Fibroblast of skin of right biceps (primary cell): ENCODE measurements at places on chromosomes 7 and 10.

DNA sequence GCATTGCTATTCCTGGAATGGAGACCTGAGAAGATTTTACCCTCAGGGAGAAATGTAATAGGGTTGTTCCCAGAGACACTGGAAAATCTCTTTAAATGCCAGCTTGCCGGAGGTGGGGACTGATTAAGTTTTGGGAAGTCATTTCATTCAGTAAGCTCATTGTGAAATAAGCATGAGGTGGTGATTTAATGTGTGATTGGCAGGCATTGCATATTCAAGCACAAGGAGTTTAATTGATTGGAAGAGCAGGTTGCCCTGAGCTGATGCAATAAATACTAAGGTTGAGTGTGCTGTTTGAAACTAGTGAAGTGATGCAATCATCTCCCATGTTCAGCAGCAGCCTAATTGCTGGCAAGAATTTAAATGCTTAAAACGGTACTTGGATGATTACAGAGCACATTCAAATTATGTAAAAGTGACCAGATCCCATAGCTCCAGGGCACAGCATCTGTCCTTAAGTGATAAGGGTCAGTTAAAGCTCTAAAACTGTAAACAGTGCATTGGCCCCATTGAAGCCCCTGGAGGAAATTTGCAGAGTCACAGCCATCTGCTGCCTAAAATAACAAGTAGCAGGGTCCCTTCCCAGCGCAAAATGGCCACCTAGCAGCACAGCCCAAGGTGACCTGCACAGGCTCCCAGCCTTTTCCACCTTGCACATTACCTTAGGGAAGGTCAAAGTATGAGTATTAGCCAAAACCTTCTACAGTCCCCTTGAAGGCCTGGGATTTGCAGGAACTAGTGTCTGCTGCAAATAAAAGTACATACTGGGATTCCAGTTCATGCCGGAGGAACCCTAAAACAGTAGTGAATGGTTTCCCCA is 92.1 kb downstream of the CCDC71L start:
- DNase-seq = peak; percentile 87

DNA sequence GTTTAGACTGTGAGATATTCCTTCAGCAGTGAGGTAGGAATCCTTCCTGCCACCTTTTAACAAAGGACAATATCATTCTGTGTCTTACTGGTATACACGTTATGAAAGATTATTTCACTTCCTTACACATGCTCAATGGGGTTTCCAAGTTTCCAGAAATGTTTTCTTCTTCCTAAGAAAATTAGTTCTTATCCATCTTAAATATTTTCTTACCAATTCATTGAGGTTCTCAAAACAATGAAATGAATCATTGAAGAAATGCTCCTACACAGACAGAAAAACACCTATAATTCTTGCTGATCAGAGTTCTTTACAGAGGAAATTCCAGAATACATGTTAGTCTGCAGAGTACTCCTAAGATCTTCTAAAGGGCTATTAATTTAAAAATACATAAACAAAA is 51.4 kb upstream of the SEC61G start:
- DNase-seq = peak; percentile 17

DNA sequence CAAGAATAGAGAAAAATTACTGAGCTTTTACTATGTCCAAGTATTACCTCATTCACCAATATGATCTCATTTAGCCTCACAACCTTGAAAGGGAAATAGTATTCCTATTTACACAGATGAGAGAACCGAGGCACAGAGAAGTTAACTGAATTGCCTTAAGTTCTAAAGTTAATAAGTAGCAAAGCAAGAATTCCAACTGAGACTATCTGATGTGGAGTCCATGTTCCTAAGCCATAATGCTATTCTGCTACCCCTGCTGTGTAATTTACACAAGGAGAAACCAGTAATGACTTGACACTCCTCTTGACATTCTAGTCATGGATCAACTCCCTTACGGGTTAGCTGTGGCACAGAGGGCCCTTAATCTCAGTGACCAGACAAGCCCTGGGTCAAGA is 60.7 kb downstream of the ABCB4 start:
- no peak for DNase-seq

DNA sequence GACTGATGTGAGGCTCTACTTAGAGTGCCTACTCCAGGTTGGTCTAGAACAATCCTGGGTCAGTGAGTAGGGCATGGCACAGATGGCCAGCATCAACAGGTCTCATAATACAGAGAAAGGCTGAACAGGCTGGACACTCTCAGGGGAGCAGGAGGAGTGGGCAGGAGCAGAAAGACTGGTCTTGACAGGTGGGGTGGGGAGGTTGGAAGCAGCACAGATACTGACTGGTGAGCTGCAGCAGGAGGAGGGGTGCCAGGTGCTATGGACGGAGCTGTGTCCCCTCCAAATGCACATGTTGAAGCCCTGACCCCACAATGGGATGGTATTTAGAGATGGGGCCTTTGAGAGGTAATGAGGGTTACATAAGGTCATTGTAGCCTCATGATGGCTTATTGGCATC is 190.4 kb upstream of the PLXNA4 start:
- DNase-seq = no peak

- no peak for DNase-seq
These were observed 148.4 kb upstream of the FAM20C start for GRCh38 chr7:43791-44540.

DNA sequence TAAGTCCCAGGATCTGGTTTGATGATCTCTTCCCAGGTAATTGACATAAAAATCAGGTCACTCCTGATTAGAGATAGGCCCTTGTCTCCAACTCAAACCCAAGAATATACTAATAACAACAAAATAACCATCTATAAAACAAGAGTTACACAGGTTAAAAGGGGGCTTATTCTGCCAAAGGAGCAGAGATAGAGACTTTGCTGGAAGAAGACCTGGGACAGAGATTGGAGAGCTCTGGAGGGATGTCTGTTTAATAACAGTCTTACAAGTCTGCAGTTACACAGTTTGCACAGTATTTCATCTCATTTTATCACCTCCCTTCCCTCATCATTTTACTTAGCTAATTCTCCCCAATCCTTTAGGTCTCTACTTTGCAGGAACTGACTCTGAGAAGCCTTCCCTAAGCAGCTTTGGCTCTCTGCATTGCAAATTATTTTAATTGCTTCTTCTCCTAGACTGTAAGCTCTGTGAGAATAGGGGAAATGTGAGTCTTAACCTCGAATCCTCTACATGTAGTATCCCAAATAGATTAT is 3.7 kb upstream of the ZNF438 start:
- no peak for DNase-seq

- no peak for DNase-seq
These were observed 55.9 kb downstream of the SHH start for GRCh38 chr7:155756322-155756721.

DNA sequence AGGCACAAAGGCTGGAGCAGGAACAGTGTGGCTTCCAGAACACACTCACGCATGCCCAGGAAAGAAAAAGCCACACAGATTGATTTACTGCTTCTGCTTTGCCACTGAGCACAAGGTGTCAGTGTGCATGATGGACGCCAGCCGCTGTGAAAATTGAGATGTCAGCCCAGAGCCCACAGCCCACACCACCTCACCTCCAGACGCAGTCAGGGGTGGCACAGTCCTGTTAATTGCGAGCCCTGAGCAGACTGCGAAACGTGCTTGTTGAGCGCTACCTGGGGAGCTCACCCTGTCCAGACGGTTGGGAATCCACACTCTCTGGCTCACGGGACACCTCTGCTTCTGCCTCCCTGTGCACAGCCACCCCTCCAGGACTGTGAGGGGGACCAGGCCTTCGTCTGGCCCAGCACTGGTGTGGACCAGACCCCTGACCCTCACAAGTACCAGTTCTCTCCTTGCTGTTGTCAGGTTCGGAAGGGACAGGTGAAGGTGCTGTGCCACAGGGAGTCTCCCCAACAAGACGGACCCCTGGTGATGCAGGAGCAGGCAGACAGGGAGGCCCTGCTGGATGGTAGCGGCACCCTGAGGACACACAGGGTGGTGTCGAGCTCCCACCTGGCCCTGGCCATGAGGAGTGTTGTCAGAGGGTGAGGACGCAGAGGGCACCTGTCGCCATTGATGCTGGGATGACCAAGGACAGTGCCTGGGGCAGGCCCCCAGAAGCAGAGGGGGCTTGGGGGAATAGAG is 15.3 kb downstream of the RASGEF1A start:
- no peak for DNase-seq

- DNase-seq = no peak
These were observed 60.5 kb downstream of the UNCX start for GRCh38 chr7:1292972-1293830.

DNA sequence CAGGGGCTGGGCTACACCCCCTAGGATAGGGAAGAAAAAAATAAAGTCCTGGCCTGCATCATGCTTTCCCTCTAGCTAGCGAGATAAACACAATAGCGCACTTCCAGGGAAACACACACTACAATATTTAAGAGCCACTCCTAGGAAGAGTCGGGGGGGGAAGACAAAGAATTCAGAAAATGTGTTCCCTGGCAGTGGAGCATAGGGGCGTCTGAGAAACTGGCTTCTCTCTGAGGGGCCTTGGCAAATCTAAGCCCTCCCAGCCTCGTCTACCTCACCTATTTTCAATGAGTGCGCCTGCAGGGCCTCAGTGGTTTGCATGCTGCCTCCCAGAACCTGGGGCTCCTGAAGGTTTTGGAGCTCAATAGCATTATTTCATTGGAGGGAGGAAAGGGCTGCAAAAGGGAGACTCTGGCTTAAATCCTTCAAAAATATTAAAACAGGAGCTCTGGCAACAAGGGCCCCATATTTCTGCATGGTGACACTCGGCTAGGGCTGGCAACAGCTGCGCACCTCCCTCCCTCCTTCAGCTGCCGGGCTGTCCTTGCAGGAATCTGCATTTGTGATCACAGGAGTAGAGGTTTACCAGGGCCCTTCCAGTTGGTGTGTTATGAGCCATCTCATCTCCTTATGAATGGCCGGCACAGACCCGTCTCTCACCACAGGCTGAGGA is 10.8 kb downstream of the ANXA11 start:
- no peak for DNase-seq

DNA sequence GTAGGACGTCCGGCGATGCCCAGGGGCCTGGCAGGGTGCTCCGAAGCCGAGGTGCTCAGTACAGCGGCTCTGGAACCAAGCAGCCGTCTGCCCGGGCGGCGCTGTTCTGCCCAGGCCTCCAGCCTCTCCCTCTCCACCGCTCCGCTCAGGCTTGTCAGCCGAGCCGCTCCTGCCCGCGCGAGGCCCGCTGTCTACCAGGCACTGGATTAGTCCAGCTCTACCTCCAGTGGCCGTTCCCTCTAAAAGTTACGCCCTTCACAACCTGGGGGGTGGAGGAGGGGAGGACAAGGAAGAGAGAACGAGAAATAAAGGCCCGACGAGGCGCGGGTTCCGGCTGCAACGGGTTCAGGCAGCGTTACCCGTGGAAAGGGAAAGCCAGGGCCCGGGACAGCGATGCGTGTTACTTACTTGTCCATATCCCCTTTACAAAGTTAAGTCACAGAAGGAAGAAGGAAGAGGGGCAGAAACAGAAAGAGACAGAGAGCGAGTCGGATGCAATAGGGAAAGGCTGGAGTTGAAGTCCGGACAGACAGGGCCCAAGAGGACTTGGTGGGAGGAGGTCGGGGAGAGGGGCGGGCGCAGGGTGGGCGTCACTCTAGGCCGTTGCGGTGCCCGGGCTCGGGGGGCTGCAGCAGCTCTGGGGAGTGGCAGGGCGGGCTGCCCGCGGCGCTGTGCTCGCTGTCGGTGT is 2.8 kb downstream of the SP8 start:
- DNase-seq = no peak

DNA sequence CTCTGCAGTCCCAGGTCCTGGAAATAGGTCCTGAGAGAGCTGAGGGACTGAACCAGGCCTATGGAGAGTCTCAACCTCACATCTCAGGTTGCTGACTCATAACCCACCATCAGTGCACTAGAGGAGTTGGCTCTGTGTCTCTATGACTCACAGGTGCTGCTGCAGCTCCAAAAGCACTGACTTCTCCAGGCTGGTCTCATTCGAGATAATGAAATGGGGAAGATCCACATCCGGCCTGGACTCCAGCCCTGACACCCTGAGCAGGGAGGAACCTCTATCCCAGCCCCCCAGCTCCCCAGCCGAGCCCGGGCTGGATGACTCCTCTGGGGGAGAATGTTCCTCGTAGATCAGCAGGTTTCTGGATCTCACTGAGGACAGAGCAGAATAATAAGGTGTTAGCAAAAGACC is 35.5 kb upstream of the DGKI start:
- DNase-seq = peak; percentile 100

DNA sequence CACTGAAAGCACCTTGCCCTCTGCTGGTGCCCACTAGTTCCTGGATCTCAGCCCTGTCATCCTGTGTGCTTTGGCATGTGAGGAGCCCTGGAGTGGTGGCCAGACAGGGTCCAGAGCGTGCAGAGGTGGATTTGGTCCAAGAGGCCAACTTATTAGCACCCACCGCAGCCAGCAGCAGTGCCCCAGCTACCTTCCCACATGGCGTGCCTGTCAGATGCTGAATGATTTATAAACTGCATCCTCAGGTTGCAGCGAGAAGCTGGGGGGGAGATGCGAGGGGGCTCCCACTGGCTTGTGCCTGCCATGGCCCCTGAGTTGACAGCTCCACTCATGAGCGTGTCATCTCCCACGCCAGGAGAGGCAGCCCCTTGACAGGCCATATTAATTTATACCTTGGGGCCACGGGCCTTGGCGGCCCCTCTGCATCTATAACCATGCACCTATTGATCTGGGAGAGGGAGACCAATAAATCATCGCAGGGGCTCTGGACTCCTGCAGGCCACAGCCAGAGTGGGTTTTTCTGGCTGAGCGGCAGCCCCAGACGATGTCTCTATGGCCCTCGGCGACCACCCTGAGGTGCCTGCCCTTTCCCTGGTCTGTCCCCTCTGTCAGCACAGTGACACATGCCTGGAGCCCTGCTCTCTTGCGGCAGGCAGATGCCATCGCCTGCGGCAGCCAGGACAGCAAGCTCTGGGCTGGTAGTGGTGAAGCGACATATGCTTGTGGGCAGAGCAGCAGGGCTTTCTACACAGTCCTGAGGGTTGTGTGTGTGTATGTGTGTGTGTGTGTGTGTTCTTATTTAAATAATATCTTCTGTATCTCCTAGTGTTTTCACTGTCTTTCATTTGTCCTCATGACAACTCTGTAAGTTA is 120.8 kb downstream of the CDH23 start:
- no peak for DNase-seq

DNA sequence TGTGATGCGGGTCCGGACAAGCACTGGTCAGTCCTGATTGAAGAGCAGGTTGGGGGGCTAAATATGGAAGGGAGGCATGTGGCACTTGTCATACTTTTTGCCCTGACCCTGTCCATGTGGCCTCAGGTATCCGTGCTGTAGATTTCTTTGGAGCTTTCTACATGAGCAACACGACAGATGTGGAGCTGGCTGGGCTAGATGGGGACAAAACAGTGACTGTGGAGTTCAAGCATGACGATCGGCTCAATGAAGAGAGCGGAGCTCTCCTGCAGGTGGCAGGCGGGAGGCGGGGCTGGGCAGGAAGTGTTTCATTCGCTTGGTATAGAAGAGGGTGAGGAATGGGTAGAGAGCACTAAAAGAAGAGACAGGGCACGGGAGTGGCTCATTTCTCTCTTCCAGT is 13.0 kb upstream of the CHCHD1 start:
- no peak for DNase-seq

DNA sequence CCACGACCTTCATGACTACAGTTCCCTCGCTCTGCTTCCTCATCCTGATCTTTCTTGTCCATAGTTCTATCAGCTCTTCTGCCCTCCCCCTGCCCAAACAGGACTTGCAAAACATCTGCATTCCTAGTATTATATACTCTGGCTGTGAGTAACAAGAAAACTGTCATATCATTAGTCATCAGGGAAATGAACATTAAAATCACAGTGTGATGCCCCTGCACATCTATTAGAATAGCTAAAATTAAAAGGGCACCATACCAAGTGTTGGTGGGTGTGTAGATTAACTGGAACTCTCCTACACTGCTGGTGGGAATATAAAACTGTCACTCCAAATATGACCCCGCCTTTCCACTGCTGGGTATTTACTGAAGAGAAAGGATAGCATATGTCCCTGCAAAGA is 141.8 kb downstream of the C7orf25 start:
- peak; percentile 62 for DNase-seq
